ENCODE measurements at places on chromosomes 11 and 22.

DNA sequence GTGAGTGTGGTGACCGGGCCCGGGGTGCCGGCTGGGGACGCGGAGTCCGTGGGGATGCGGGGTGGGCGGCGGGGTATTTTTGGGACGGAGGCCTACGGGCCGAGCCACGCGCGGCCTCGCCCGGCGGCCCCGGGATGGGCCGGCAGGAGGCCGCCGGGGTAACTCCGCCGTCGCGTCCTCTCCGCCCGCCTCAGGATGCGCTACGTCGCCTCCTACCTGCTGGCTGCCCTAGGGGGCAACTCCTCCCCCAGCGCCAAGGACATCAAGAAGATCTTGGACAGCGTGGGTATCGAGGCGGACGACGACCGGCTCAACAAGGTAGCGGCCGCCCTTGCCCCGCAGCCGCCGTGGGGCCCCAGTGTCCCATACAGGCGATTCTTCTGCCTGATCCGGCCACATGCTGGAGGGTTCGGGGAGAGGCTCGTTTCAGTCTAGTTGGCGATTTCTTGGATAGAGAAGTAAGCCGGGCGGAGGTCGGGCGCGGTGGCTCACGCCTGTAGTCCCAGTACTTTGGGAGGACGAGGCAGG lies 337 bp downstream of the RPLP2 start:
- no peak for DNase-seq

DNA sequence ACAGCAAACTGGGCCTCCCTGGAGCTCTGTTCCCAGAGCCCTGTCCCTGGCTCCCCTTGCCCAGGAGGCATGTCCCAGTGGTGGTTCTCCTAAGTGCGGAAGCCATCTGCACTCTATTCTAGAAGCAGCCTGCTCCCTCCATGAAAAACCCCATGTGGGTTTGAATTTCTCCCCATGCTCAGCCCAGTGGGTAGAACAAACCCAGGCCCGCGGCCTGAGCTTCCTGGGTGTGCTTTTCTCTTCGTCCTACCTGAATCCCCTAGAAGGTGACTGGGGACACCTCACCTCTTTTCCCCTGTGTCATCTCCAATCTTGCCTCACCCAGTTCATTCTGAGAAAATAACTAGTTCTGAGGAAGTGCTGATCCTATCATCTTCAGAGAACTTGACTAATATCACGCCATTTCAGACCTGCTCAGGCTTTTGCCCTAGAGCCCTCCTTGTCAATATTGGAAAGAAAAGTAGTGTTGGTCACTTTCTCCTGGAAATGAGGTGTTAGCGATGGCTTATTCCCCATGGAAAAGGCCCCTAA lies 15.9 kb downstream of the IL10RA start:
- DNase-seq: no peak

DNA sequence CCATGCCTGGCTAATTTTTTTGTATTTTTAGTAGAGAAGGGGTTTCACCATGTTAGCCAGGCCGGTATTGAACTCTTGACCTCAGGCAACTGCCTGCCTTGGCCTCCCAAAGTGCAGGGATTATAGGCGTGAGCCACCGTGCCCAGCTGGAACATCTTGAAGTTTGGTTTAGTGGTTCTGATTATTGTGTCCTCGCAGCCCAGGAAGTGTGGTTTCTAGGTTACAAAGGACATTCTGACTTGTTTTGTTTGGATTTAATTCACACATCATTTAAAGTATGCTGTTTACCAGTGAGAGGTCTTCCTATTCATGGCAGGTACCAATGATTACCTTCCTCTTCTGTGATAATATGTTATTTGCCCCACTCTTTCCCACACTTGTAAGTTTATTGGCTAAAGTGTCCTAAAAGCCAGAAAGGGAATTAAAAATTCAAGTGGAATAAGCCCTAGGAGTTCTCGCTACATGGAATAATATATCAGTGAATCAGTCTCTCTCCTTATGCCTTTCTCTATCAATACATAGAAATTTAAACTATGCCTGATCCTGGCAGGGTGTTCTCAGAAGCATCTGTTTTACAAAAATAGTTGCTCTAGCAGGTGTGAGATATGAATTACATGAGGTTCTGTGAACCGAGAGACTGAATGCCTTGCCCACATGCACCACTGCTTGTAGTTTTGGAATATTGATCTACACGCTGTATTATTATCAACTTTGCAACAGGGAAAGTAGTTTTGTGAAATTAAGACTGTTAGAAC lies 263.1 kb downstream of the DDX10 start:
- no peak for DNase-seq

- DNase-seq: peak; percentile 62
Measured at GRCh38 chr22:39182478-39183030, 30.1 kb upstream of the CBX7 start.

DNA sequence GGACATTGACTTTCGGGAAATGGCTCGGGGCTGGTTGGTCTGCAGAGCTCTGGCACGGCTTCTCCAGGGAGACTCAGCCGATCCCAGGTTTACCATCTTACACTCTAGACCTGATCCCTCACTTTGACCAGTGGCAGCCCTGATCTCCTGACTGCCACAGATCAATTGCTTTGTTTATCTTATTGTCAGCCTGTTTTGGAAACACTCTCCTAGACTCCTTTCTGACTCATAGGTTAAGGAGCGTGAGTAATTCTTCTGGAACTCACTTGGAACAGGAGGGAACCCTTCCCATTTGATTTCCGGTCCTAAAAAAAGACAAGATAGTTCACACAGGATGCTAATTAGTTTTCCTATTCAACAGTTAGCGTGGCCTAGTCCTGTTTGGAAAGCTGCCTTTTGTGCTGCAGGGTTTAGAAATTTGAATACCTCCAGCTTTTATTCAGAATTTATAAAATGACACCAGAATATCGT lies 16.0 kb upstream of the BMAL1 start:
- peak; percentile 84 for DNase-seq

DNA sequence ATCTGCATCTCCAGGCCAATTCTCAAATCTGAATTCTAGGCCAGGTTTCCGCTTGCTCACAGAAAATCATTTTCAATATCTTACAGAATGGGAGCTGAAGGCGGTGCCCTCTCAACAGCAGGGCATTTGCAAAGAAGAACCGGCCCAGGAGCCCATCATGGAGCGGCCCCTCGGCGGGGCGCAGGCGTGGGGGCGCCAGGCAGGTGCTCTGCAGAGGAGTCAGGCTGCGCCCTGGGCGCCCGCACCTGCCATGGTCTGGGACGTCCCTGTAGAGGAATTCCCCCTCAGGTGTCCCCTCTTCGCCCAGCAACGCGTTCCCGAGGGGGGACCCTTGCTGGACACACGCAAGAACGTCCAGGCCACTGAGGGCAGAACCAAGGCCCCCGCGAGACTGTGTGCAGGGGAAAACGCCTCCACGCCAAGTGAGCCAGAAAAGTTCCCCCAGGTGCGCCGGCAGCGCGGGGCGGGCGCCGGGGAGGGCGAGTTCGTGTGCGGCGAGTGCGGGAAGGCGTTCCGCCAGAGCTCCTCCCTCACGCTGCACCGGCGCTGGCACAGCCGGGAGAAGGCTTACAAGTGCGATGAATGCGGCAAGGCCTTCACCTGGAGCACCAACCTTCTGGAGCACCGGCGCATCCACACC lies 11.5 kb downstream of the ZNF74 start:
- DNase-seq: no peak

DNA sequence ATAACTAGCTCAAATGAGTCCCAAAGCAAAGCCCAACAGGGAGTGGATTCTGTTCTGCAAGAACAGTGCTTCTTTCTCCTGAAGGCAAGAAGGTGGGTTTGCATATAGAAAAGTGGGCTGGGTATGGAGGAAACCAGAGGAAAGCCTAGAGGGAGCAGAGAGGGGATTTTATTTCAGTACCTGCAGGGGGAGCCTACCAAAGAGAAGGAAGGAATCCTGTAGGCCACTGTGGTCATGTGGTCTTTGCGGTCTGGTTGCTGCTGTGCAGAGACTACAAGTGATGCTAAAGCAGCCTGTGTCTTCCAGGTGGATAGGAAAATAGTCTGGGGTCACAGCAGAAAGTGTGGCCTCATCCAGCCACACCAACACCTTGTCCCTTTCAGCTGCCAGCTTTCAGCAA lies 33.2 kb upstream of the ZBTB16 start:
- peak; percentile 43 for DNase-seq

- no peak for DNase-seq
Measured at GRCh38 chr11:74936087-74936486, 12.8 kb downstream of the XRRA1 start.

DNA sequence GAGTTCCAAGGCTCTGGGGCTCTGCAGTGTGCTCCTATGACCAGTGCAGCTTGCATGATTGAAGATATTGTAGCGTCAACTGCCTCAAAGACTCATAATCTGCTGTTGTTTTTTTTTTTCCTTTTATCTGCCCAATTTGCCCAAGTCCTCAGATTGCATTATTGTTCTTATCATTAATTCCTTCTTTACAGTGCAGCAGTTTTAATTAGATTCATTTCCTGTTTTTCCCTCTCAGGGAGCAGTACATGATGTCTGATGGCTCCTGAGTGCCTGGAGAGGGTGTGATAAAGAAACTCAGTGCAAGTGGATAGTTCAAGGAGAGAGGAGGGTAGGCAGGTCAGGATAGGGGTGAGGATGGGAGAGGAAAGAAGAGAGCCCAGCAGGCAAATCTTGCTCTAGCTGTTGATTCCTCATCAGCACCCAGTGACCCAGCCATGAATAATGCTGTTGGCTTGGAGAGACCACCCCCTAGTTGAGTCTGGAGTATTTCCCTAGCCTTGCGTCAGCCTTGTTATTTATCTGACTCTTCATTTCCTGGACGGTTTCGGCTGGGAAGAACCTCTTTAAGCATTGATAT lies 219.6 kb upstream of the SESN3 start:
- DNase-seq: peak; percentile 80

DNA sequence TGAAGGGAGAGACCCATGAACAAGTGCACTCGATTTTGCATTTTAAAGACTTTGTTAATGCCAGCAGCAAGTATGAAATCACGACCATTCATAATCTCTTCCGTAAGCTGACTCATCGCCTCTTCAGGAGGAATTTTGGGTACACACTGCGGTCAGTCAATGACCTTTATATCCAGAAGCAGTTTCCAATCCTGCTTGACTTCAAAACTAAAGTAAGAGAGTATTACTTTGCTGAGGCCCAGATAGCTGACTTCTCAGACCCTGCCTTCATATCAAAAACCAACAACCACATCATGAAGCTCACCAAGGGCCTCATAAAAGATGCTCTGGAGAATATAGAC lies 5.9 kb downstream of the SERPIND1 start:
- peak; percentile 80 for DNase-seq

- peak; percentile 13 for DNase-seq
Measured at GRCh38 chr22:31748490-31748889, 1.4 kb downstream of the PRR14L start.

- DNase-seq: no peak
Measured at GRCh38 chr11:45885921-45886721, 670 bp downstream of the MAPK8IP1 start.

- DNase-seq: no peak
Measured at GRCh38 chr11:5362017-5362625, 10.8 kb downstream of the OR51B6 start.

DNA sequence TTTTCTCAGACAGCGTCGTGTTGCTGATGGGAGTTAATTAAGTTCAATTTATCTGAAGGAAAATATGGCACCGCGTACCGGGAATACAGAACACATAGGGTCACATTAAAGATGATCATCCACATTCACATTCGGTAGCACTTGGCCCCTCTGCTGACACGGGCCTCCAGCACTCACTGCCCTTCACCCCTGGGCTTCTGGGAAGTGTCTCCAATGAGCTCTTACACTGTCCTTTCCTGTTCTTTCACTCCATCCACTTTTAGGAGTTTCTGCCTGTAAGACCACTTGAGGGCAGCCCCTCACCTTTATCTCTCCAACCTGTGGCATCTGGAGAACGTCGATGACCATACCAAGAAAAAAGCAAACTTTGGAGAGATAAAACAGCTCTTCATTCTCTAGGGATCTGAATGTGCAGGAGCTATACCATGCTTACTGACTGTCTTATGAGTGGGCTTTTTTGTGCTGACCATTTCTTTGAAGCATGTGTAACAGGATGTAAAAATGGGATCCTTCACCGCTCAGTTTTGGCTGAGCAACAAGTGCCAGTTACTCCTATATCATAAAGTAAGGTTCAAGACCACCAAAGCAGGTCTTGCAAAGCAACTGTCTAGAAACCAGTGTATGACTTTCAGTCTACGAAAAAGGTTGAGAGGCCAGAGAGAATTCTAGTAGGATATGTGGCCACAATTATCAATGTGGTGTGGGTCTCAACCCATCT lies 1.1 kb upstream of the SERGEF start:
- DNase-seq: peak; percentile 2

DNA sequence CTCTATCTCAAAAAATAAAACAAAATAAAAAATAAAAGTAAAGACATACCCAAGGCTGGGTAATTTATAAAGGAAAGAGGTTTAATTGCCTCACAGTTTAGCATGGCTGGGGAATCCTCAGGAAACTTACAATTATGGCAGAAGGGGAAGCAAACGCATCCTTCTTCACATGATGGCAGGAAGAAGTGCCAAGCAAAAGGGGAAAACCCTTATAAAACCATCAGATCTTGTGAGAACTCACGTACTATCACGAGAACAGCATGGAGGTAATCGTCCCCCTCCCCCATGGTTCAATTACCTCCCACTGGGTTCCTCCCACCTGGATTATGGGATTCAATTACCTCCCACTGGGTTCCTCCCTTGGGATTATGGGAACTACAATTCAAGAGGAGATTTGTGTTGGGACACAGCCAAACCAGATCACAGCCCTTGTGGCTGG lies 8.3 kb upstream of the SSTR3 start:
- DNase-seq: peak; percentile 13

DNA sequence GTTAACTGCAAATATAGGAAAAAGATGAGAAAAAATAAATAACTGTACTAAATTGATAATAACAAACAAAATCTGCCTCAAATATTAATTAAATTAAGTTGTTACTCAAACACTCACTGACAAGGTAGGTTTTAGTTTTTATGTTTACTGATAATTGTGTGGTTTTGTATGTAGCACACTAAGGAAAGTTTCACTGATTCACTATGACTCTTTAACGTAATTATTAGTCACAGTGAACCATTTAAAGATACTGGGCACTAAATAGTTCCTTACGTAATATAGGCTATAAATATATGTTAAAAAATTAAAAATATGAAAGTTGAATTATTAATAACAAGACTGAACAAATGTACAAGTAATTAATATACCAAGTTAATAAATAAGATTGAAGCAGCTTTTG lies 2330.0 kb upstream of the RAG2 start:
- DNase-seq: no peak

GRCh38 chr11:33257160-33257896 lies at the start of gene HIPK3:
Gene HIPK3 (plus strand): TSS chr11:33257381.
- DNase-seq: peak; percentile 72

GRCh38 chr11:103872748-103873147 lies 163.7 kb upstream of the DDI1 start:
- DNase-seq: no peak

DNA sequence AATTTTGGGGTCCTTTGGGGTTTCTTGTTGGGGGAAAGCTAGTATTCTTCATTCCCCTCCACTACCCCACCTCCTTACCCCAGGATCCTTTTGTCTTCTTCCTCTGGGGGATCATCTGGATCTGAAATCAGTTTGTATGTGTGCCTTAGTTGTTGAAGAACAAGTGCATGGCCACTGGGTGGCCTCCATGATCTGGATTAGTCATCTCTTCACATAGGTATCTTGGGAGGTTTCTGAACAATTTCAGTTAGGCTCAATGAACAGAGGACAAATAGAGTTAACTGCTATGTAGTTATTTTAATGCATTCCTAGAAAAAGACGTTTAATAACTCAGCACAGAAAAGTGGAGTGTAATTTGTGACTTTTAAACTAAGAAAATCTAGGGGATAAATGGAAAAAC lies 7.1 kb upstream of the VWA5A start:
- DNase-seq: peak; percentile 64

GRCh38 chr22:20012741-20013331 lies 3.8 kb downstream of the ARVCF start:
- DNase-seq: no peak

Data from cardiac fibroblast (primary cell).